OCI-LY7 (cell line): ENCODE measurements at places on chromosomes 12 and 14. TPM values are rescaled to one million over a fixed set of nuclear protein-coding genes. Genes with fewer than 3 reads are reported as not detected.
A peak's percentile ranks its signal among the peaks of the same experiment; 100 is the strongest.

DNA sequence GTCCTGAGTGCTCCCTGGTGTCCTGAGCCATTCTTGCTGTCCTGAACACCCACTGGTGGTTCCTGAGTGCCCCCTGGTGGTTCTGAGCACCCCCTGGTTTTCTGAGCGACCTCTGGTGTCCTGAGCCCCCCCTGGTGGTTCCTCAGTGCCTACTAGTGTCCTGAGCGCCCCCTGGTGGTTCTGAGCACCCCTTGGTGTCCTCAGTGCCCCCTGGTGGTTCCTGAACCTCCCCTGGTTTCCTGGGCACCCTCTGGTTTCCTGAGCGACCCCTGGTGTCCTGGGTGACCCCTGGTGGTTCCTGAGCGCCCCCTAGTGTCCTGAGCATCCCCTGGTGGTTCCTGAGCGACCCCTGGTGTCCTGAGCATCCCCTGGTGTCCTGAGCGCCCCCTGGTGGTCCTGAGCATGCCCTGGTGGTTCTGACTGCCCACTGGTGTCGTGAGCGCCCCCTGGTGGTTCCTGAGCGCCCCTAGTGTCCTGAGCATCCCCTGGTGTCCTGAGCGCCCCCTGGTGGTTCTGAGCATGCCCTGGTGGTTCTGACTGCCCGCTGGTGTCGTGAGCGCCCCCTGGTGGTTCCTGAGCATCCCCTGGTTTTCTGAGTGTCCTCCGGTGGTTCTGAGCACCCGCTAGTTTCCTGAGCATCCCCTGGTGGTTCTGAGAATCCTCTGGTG lies 473.1 kb downstream of the TMEM121 start:
- DNase-seq, result no peak

DNA sequence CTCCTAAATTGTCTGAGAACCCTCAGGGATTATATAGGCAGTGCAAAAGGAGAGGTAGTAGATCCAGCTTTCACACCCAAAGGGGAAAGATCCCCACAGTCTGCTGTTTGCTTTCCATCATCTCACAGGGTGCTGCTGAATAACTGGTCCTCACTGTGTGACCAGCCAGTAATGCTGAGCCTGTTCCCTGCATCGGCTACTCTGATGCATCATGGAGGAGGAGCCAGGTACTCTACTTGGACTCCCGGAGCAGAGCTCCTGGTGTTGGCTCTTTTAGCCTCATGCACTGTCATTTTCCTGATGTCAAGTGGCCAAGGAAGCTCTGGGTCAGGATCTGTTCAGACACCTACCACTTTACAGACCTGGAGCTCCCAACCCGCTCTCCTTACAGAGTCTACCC lies 127.4 kb upstream of the ATF1 start:
- DNase-seq, result no peak

KRT86 gene
- not detected in 2 replicates for total RNA-seq

DNA sequence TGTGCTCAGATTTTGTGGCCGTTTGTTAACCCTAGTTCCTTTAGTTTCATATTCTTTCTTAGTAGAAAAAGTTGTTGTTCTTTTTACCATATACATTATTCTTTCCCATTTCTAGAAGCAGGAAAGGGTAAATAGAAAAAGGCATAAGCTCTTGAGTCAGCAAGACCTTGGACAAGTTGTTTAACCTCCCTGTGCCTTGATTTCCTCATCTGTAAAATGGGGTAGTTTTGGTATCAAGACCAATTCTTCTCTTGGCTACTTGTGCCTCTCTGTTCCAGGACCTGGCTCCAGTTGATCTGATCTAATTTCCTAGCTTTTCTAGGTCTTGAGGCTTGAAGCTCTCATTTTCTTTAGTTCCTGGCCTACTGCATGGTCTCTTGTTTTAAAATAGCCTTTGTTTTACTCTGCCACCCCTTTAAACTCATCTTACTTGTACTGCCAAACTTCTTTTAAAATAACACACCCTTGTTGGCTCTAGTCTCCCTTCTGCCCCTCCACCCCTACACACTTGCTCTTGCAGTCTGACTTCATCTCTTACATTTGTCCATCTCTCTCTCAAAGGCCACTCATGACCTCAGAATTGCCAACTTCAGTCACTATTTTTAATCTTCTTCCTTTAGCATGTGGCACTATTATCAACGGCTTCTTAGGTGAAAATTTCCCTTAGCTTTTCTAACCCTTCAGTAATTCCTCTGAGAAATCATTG lies 143.7 kb downstream of the TTLL5 start:
- DNase-seq, result no peak

DNA sequence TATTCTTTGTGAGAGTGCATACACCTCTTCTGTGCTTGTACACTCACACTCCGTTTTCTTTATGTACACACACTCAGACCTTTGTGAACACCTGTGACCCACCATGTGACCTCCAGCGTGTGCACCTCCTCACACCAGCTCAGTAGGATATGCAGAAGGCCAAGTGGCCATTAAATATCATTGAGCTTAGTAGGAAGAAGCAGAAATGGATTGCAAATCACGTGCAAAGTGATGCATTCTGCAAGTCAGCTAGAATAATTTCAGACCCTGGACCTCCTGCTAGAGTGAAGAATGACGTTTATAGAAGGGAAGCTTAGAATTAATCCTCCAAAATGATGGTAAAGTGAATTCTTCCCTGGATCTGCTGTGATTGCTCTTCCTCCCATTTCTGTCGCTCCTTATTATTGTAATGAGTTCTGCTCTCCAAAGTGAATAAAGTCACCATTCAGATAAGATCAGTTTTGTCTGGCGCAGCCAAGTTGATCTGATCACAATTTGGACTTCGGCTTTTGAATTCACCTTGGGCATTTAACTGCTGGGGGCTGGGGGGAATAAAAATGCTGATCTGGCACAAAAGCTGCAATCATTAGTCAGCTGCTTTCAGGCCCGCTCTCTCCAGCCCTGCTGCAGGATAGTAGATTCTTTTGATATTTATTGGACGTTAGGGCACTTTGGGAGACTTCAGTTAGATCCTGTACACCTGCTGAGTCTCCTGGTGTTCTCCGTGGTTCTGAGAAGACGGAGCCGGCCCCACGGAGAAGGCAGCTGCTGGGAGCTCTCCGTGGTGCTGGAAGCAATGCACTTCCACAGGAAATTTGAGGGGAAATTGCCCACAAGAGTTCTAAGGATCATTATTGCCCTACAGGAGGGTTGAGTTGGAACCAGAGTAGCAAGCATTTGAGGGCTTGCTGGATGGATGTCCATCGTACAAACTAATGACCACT lies 12.4 kb upstream of the NRXN3 start:
- DNase-seq, result peak; percentile 2

DNA sequence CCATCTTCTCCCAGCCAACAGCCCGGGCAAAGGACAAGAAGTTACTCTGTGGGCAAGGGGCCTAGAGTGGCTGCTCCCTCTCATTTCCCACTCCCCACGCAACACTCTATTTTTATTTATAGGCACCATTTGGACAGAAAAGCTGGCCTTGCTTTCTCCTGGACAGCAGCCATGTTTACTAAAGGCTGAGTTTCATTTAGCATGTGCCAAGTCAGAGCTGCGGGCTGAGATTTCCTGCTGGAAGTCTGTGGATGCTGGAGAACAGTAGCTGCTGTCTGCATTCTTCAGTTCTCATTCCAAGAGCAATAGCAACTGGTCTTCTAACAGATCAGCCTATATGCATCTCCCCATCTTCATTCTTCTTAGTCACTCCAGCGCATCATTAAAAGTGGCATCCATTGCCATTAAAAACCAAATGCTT lies 8.3 kb downstream of the COL2A1 start:
- no peak for DNase-seq

DNA sequence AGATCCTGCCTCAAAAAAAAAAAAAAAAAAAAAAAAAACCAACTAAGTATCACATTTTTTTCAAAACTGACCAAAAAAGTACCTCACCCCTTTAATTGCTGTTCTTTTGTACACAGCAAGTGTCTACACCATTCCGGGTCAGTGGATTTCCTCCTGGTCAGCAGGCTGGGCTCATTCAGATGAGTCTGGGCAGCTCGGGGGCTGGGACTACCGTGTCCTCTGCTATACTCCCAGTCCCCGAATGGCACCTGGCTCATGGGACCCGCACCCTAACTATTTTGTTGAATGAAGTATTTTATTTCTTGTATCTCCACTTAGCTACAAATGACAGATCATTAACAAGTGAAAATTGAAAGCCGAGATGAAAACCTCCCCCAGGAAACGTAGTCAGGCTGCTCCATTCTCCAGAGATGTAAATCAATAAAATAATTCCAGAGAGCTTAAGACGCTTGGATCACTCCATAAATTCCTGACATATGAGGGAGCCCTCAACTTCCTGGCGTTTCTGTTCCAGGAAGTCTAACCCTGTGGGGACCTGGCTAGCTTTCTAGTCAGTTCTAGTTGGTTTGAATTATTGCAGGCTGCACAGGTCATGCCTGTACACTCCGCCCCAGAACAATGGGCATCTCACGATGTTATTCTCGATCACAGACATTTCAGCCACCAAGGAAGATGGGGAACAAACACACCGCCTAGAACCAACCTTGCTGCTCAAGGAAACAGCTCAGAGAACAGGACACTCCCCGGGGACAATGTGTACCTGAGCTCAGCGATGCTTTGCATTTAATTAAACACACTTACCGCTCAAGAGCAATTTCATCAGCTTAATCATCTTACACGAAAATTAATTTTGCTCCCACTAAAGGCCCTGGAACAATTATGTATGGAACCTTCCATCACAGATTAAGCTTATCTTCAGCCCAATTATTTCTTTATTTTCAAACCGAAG lies 76.3 kb downstream of the RIMBP2 start:
- DNase-seq, result no peak

DNA sequence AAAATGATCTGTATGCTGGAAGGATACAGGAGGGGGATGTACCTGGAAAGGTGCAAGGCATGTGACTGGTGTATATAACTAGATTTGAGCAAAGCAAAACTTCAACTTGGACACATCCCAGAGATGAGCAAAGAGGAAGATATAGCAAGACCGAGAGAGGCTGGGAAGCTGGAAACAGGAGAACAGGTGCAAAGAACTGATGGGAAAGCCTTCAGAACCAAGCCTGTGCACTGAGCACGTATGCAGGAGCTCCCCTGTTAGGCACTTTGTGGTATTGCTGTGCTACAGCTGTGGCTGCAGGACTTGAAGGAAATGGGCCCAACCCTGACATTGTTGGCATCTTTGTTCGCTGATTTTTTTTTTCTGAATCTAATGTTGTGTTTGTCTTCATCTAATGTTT lies 120.7 kb upstream of the PWP1 start:
- DNase-seq, result peak; percentile 36

DNA sequence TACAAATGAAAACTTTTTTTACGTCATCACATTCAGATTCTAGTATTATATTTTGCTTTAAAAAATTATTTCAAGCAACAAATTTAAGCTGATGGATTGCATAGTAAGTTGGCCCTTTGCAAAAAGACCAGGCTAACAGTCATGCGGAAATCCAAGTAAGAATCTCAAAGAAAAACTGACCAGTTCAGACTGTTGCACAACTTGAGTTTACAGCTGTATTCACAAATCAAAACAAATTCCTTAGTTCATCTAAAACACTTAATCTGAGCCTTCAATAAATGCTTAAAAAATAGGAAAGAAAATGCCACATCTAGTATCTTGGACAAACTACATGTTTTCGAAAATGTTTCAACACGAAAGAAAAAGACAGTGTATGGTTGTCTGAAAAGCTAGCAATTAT lies 847 bp downstream of the CCDC59 start:
- DNase-seq, result no peak

DNA sequence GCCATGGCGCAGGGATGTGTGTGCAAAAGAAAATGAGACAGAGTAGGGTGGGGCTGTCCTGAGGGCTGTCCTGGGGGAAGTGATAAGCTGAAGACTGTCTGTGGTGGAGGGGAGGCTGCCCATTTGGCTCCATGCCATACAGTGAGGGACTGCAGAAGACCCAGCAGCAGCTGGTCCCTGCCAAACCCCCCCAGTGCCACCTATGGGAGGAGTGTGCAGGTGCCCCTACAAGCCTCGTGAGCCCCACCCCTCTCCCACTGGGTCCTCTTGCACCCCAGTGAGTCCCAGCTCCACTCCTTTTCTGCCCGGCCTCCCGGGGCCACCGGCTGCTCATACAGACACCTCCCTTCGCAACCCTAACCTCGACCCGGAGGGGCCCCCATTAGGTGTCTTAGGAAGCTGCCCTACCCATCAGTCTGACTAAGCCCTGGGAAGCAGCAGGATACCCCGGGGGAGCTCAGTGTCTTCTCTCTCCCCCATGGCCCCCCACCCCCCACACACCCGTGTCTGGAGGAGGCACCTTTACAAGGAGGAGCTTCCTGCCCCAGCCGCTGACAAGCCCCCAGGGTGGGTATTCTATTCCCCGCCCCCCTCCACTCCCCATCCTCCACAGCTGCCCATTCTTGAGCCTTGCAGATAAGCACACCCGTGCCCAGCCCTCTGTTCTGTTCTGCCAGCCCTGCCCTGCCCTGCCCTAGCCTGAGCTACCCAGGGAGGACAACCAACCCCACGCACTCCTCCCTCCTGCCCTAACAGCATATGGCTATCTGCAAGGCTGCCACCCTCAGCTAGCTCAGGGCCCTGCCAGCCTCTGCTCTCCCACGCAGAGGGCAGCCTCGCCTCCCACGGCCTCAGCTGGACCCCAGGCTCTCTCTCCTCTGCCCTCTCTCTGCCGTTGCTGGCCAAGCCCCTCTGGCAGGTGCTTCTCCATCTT lies 41.9 kb downstream of the SLC6A12 start:
- DNase-seq, result no peak

DNA sequence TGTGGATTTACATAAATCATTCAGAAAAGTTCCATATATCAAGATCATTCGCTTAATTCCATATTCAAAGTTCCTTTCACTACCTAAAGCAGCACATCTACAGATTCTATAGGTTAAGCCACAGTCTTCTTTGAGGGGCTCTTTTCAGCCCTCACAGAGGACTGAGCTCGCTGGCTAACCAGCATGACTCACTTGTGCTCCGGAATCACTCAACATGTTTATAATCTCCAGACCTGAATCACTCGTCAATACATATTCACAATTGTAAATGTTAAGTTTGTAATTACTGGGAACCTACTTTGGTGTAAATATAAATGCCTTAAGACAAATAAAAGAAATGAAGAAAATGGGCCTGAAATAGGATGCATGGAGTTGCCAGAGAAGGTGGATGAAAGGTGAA lies 315.7 kb downstream of the TMEM132D start:
- no peak for DNase-seq

GRCh38 chr12:50799908-50800307 lies 36.0 kb downstream of the ATF1 start:
- peak; percentile 25 for DNase-seq
